ENCODE measurements at places on chromosomes 1 and 21.

- no peak for DNase-seq
These were observed 593.3 kb upstream of the NCAM2 start for GRCh38 chr21:20404915-20405314.

- DNase-seq = no peak
These were observed 64.7 kb upstream of the HIVEP3 start for GRCh38 chr1:41983451-41983850.

- DNase-seq = peak; percentile 23
These were observed 679 bp downstream of the ABL2 start for GRCh38 chr1:179228783-179229213.

GRCh38 chr1:67401443-67401842 is 28.8 kb downstream of the SERBP1 start:
- DNase-seq = no peak

DNA sequence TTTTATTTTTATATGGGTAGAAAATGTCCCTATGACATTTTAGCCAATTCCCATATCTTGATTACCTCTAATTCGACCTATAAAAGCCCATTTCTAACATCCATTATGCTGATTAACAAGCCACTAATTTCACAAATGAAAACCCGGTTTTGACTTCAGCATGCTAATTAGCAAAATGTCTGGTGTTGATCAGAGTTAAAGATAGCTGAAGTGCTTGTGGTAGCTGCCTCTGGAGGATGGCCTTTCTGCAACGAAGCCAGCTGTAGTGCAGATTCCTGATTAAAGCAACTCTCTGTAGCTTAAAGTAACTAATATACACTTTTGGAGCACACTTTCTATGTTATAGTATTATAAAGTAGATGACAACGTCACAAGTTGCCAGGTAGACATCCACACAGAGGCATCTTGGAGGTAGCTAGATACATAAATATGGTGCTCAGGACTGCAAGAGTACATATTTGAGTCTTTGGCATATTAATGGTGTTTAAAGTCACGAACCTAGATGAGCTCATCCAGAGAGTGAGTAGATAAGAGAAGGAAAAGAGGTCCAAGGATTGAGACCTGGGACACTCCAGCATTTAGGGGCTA is 239.5 kb downstream of the BRINP2 start:
- no peak for DNase-seq

- DNase-seq = no peak
These were observed 9.2 kb upstream of the TACSTD2 start for GRCh38 chr1:58586271-58586670.

DNA sequence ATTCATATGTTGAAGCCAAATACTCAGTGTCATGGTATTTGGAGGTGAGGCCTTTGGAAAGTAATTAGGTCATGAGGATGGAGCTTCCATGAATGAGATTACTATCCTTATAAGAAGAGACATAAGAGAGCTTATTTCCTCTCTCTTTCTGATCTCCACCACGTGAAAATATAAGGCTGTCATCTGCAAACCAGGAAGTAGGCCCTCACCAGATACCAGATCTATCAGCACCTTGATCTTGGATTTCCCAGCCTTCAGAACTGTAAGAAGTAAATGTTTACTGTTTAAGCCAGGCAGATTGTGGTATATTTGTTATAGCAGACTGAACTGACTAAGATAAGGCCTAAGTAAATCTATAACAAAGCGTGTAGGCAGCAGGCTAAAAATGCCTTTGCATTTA is 25.3 kb downstream of the RBM11 start:
- DNase-seq = no peak

DNA sequence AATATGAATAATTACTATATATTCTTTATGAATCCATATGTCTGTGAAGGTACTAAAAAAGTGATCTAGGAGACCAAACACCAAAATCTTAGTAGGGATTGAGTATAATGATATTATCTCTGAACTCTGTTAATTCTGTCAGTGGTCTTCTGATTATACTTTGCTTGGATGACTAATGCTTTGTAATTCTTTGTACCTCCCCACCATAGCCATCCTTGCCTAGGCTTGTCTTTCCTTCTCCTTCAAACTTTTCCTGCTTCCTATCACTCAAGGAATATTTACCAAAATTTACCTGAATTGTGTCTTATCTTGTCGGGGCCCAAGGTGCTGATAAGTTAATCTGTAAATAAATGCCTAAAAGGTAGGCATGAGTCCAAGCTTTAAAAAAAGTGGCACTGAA is 845 bp upstream of the RGS5 start:
- no peak for DNase-seq

GRCh38 chr1:158943059-158943458 is 11.7 kb downstream of the PYHIN1 start:
- no peak for DNase-seq

- DNase-seq = no peak
These were observed 114.4 kb upstream of the VAMP3 start for GRCh38 chr1:7656557-7657215.

- DNase-seq = no peak
These were observed 241.0 kb upstream of the SNX7 start for GRCh38 chr1:98420376-98421084.

GRCh38 chr1:194227161-194227560 is 1040.7 kb upstream of the B3GALT2 start:
- DNase-seq = no peak

DNA sequence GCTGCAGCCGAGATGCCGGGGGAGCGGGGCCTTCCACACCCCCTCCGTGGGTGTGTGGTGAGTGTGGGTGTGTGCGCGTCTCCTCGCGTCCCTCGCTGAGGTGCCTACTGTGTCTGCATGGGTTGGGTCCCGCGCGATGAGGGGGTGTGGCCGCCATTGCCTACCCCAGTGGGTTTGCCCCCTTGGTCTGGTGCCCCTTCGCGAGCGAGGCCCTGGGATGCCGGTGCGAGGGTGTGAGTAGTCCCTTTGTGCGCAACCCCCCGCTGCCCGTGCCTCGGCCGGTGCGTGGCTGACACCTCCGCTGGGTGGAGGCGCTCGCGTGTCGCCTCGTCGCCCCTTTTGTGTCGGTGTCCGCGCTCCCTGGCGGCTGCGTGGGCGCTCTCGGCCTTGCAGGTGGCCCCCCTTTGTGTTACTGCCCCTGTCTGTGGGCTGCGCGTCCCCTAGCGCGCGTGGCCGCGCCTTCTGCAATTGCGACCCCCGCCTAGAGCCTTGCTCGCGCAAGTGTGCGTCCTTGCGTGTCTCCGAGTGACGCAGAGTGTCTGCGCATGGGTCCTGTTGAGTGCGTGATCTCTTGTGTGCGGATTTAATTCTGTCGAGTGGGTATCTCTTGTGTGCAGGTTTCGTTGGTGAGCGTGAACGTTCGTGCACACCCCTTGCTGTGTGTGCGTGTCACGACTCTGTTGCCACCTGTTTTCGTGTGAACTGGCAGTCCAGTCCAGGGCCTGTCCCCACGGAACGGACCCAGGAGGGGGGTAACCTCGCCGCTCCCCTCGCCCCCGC is 553 bp downstream of the TTC3 start:
- DNase-seq = peak; percentile 61

- DNase-seq = no peak
These were observed 468 bp upstream of the ABCA4 start for GRCh38 chr1:94121411-94121821.

GRCh38 chr1:173422456-173422976 is 54.6 kb upstream of the PRDX6 start:
- DNase-seq = no peak

DNA sequence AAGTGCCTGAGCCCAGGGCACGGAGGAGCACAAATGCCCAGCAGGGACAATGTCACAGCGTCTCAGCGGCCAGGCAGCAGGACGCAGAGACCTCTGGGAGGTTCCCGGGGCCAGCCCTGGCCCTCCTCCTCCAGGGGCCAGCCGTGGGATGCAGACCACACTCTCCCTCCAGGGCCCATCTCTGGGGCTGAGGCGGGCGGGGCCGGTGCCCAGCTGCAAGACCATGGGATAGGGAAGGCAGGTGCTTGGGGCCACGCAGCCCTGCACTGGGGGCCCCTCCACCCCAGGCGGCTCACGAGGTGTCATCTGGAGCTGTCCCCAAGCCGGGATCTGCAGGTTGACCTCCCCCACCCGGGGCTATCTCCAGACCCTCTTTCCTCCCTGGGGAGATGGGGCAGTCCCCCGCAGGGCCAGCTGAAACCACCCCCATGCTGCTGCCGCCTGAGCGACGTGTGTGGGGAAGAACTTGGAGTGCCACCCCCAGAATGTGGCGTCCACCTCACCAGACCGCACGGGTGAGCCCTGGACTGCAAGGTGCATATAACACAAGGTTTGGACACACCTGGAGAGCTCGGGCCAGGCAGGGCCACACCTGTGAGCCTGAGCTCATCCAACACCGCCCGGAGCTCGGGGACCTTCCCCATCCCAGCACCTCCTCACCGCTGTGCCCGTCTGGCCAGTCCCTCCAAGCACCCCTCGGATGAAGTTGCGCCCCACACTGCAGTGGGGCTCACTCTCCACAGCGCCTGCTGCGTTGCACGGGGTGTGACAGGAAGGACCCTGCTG is 4.1 kb upstream of the TTLL10 start:
- DNase-seq = no peak

DNA sequence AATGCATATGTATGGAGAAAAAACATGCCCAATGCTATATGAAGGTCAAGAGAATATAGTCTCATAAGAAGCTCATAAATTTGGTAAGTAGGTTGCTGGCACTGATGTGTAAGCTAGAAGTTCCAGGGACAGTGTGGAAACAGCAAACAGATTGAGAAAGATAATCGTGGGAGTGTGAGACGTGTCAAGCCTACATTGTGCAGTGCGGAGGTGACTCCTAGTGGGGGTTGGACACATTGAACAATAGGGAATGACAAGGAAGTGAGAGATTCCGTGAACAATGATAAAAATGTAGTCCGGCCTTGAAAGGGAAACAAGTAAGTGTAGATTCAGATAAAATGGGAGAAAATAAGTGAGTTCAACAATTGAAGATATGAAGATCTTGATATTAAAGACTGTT is 788.4 kb upstream of the PRMT6 start:
- DNase-seq = peak; percentile 7

DNA sequence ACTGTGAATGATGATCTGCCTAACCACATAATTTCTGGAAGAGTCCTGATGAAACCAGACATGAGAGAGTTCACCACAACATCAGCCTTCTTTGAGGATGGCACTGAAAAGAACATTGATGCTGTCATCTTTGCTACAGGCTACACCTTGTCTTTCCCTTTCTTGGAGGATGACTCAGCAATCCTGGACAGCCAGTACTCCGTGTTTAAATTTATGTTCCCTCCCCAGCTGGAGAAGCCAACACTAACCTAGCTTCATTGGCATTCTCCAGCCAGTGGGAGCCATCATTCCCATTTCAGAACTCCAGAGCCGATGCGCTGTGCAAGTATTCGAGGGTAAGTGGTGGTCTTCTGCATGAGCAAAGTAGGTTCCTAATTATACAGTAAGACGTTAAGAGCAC is 164.1 kb upstream of the POGK start:
- no peak for DNase-seq

DNA sequence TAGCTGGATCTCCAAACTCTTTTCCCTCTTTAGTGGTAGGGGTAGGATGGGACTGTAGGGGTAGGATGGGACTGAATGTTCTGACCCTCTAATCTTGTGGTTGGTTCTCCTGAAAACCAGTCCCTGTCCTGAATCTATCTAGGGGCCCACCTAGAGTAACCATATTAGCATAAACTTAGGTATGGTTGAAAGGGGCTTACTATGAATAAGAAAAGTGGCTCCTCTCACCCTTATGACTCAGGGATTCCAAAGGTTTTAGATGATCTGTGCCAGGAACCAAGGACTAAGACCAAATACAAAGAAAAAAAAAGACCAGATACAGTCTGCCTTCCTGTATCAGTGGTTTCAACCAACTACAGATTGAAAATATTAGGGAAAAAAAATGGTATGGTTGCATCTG is 28.9 kb downstream of the RNF2 start:
- DNase-seq = no peak

DNA sequence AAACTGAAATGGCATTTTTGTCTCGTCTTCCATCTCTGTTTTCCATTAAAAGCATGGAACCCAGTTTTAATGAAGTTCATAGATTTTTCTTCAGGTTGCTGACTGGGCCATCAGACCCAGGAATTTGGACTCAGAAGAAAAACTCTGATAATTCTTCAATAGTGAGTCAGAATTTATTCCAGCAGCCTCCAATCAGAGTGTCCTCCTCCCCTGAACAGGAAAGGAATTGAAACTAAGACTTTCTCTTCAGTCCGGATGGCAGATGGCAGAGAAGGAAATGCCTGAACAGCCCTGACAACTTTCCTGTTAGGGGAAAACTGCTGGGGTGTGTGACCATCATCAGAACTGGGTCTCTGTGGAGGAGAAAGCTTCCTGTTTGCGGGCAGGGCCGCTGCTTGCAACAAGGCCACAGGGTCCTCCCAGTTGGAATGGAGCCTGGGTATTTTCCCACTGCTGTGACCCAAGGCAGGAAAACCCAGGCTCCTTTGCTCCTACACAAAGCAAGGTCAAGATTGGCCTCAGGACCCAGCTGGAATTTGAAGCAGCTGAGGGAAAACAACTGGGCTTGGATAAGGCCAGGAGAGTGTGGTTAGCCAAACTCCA is 20.7 kb downstream of the CD34 start:
- peak; percentile 68 for DNase-seq

DNA sequence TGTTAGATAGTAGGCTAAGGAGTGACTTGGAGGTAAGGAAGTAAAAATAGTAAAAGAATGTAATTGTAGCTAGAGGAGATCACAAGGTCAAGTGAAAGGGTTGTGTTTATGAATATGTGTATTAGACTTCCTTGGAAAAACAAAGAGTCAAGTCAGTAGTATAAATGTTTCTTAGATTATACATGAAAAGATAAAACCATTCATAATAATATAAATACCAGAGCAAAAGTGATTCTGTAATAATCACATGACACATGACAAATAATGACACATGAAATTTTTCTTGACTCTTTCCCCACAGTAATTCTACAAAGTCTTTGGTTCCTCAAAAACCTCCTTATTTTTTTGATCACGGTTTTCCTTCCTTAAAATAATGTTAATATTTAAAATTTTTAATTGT is 56.4 kb downstream of the IVNS1ABP start:
- DNase-seq = no peak

- DNase-seq = no peak
These were observed 38.2 kb upstream of the KCND3 start for GRCh38 chr1:112027696-112028095.

DNA sequence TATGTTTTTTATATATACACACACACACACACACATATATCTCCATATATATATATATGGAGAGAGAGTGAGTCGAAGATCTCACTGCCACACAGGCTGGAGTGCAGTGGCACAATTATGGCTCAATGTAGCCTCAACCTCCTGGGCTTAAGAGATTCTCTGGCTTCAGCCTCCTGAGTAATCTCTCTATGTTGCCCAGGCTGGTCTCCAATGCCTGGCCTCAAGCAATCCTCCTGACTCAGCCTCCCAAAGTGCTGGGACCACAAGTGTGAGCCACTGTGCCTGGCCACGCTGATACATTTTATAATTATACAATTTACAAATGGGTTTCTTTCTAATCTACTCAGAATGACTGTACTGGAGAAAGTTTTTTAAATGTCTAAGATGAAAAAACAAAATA is 664.2 kb downstream of the PTPRC start:
- DNase-seq = no peak

All from muscle of arm (tissue), 14 donors.